Karpas-422 (cell line): ENCODE measurements at places on chromosomes 2 and 18.

- no peak for DNase-seq
Measured at GRCh38 chr2:240601061-240601830, 14.7 kb downstream of the CAPN10 start.

DNA sequence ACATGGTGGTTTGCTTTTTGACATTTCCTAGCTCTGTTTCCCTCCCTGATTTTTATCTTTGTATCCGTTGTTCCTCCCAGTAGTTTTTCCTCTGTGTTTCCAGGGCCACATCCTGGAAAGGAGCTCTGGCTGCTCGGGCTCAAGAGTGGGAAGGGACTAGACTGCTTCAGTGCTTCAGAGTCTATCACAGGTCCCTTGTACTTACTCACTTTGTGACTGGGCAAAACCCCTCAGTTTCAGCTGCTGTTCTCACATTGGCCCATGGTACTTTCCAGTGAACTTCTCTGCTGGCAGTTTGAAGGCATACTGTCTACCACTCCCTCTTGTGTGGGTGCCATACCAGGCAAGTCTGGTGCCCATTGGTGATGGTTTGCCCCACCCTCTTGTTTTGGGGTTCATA is 7.5 kb upstream of the STAMBP start:
- no peak for DNase-seq

- DNase-seq, result no peak
Measured at GRCh38 chr18:48983793-48984437, 33.1 kb upstream of the SMAD7 start.

DNA sequence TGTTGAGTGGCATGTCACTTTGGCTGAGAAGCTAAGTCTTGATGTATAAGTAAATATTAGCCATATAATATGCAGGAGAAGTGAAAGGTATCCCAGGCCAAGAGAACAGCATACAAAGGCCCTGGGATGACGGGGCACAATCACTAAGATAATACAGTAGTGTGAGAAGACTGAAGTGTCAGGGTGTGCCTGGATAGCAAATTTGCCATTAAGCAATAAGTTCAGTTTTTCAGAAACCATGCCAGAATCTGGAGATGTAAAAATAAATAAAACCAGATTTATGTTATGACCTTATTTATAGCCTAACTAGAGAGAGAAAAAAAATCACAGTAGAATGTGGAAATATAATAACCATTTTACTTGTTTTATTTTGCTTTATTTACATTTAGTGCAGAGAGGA is 1858.7 kb upstream of the CELF4 start:
- DNase-seq, result no peak

GRCh38 chr2:151900331-151900730 is 72.1 kb upstream of the ARL5A start:
- DNase-seq, result no peak

GRCh38 chr2:229672021-229672420 is 42.3 kb downstream of the DNER start:
- no peak for DNase-seq

GRCh38 chr2:195498176-195498575 is 158.8 kb upstream of the SLC39A10 start:
- DNase-seq, result peak; percentile 82

GRCh38 chr2:195863121-195863520 is 205.5 kb downstream of the DNAH7 start:
- no peak for DNase-seq

DNA sequence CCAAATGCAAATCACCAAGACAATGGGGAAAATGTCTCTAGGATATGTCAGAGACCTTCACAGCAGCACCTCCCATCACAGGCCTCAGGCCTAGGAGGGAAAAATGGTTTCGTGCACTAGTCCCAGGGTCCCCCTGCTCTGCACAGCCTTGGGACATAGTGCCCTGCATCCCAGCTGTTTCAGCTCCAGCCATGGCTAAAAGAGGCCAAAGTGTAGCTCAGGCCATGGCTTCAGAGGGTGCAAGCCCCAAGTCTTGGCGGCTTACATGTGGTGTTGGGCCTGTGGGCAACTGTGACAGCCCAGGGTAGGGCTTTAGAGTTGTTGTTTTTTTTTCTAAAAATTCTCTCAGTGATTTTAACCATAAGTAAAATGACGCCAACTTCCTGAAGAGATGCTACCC is 25.5 kb upstream of the SOCS6 start:
- DNase-seq, result no peak

DNA sequence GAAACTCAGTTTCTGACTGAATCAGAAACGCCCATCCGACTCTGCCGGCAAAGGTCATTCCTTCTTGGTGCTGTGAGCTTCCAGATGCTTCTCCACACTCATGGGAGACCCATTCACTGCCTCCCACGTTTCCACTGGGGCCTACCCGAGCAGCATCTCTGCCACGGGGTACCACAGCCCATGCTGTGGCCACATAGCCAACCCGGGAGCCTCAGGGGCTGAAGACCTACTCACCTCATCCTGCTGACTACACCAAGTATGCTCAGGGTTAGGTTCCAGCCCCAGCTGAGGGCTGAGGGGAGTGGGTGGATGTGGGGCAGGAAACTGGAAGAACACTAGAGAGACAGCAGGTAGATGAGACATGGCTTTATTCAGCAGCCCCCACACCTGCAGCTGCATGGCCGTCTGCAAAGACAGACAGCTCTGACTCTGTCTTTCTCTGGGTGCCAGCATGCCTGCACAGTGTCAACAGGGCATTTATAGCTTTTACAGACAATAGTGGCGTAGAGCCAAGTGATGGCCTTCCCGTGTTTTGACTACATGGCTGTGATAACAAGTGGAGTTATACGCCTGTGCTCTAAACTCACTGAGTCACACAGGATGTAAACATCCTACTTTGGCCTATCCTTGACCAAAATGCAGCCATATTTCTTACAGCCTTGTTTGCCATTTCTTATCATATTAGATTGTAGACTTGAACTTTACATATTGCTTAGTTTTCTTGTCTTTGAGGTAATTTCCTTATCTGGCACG is 16.5 kb upstream of the KLHL23 start:
- DNase-seq, result no peak

GRCh38 chr2:34810456-34810855 is 1211.4 kb upstream of the FAM98A start:
- no peak for DNase-seq

DNA sequence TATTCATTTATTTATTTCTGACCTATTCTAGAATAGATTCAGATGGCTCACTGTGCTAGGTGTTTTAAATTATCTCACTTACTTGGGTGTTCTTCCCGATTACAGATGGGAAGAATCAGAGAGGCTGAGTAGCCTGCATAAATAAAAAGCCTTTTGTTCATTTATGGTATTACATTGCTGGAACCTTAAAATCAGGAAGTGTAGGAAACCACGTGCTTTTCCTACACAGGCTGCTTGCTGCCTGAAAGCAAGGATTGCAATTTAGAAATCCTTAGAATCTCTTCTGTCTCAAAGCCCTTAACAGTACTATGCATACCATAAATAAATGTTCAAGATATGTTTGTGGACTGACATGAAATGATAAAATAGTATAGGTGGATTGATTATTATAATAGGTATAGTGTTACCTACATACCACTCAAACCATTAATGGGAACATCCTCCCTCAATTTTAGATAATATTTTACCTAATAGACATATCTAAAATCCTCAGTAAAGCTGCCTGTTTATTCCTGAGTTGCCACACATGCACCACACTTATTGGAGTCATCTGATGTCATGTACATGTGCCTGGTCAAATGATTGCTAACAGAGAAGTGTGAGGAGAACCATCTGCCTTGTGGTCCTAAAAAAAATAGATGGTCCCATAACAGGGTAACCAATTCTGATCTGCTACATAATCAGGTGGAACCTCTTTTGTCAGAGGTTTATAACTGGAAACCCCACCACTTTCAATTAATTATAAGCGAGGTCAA is 73.5 kb upstream of the C2orf15 start:
- DNase-seq, result no peak

- DNase-seq, result no peak
Measured at GRCh38 chr2:120423167-120423943, 77.4 kb downstream of the INHBB start.

GRCh38 chr2:126676221-126677175 is 20.5 kb downstream of the GYPC start:
- DNase-seq, result no peak

DNA sequence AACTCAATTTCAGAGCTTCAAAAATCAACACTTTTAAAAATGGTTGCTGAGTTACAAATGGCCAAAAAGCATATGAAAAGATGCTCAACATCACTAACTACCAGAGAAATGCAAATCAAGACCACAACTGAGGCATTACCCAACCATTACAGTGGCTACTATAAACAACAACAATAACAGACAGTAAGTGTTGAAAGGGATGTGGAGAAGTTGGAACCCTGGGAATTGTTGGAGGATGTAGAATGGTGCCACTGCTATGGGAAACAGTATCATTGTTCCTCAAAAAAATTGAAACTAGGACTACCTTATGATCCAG is 173.3 kb upstream of the SPRED2 start:
- no peak for DNase-seq

DNA sequence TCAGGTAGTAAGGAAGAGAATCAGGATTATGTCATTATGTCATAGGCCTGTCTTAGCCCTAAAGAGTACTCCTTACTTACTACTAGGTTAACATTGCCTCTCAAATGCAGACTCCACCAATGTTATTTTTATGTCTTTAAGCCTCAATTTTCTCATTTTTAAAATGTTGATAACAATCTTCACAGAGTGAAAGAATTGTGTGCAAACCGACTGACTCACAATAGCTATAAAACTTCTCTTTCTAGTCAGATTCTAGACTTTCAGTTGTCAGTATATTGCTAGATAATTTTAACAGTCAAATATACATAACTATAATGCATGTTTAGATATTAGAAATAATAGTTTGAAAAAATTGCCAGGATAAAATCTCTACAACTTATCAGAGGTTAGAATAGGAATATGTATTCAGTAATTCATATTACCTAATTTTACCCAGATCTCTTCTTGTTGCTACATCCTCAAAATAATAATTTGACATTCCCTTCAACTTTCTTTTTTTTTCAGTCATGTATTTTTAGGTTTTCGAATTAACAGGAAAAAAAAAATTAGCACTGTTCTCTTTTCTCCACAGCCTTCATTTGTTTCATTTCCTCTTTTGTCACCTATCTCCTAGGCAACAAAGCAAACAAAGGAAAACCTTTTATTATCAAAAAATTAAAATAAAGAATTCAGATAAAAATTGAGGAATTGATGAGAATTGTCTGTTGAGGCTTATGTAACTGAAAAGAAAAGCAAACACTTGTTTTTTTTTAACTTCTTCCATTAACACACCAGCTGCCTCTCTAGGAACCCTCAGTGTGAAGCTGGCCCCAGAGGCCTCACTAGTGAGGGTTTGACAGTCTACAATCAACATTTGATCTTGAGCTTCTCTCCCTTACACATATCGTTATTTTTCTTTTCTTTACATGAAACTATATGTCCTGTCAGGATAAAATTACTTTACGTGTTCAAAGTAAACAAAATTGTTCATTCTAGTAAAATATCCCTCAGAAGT is 279.0 kb downstream of the CALCRL start:
- peak; percentile 71 for DNase-seq

DNA sequence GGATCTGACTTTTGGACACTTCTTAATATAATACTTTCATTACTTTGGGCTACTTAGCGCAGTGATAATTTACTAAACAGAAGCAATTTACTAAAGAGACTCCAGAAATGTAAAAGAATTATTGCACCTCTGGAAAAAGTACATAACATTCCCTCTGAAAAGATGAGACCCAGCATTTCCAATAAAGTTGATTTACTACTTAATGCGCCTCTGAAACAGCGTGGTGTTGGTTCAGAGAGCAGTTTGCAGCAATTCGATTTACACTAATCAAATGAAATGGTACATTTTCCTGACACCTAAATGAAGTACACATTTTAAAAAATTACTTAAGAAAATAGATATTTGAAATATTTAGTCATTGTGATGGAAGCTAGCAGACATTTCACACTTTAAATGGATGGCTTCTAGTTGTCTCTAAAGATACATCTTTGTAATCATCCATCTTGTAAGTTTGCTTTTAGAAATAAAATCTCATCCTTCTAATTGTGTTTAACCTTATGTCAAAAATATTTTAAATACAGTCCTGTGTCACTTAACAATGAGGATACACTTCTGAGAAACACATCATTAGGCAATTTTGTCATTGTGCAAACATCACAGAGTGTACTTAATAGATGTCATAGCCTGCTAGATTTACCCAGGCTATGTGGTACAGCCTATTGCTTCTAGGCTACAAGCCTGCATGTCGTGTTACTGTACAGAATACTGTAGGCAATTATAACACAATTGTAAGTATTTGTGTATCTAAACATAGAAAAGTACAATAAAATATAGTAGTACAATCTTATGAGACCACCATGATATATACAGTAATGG is 284.6 kb upstream of the UBE2E3 start:
- DNase-seq, result no peak

DNA sequence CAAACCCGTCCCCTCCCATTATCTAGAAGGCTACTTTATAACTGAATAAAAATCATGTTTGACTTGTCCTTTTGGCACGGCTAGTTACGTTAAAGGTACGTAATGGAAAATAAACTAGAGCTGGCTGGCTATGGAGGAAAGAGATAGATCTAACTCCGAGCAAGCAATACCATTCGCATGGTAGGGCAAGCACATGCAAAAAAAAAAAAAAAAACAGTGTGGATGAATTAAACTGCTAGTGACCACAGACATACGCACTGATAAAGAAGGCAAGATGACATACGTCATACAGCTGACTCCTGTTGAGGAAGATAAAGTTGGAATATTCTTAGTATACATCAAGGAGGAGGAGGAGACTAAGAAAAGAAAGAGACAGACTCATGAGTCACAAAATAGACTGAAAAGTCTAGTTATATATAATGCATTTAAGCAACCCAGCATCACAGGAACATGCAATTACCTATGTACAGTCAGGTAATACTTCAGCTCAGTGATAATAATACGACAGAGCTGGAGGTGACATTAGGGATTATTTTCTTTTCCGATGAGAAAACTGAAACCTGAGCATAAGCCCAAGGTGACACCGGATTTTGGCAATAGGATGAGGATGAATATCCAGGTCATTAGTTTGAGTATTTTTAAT is 37.9 kb upstream of the NARS1 start:
- DNase-seq, result no peak

DNA sequence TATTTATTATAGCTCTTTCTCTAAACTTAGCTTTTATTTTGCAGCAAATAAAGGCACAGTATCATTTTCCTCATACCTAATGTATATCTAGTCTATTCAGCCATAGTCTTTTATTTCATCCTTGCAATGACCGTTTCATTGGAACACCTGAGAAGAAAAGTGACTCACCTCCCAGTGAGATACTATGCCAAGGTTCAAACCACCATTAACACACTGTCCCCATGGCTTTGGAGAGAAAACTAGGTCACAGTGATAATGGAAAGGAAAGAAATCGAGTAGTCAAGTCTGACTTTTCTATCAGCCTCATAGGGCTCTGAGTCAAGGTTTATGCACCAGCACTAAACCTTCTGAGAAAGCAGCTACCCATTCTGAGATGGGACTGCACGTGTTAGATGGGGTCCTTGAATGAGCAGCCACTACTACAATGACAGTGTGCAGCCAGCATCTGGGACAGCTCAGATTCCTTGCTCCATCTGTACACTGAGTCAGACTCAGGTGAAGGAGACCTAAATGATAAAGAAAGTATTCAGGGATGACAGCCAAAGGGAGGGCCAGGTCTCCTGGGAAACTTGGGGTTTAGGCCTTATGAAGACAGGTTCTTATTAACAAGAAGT is 971.1 kb upstream of the ACVR2A start:
- DNase-seq, result no peak

- DNase-seq, result no peak
Measured at GRCh38 chr2:129905664-129906081, 73.8 kb upstream of the RAB6C start.

- no peak for DNase-seq
Measured at GRCh38 chr2:238158018-238158508, 707 bp upstream of the ERFE start.
